ENCODE measurements at places on chromosomes 3 and 15. TPM values are rescaled to one million over a fixed set of nuclear protein-coding genes. Genes with fewer than 3 reads are reported as not detected.

The ERICH6 gene
- 0.27 TPM for total RNA-seq

The LRRIQ4 gene
- 1.3 TPM for total RNA-seq

The HCN4 gene
- 5.9 TPM for total RNA-seq

The SLC28A2 gene
- total RNA-seq = not detected

DNA sequence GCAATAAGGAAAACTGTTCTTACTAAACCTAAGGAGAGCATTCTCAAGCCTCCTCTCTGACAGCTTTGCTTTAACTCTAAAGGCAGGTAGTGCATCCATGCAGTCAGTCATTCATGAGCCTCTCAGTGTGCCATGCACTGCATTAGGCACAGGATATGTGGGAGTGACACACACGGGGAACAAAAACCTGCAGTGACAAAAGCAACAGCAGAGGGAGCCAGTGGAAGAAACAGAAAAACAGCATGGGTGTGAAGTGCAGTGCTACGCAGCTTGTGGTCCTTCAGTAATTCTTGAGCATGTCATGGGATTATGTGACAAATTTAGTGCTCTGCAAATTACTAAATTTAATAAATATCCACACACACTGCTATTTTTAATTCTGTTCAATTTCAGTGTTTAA lies 230.7 kb downstream of the BBX start:
- DNase-seq = peak; percentile 21

- DNase-seq = no peak
These were observed 169.4 kb downstream of the KLHL25 start for GRCh38 chr15:85625166-85625830.
